ENCODE measurements at places on chromosomes 1 and 21. TPM values are rescaled to one million over a fixed set of nuclear protein-coding genes. Genes with fewer than 3 reads are reported as not detected.

Gene DISP3
- 0.56 TPM for total RNA-seq

Gene FGR
- 0.22 TPM for total RNA-seq

Gene PTCH2
- total RNA-seq, result 0.98 TPM

Gene CDC42
- 412 TPM for total RNA-seq

Gene VAMP3
- total RNA-seq, result 37.1 TPM

Gene GPR25
- not detected for total RNA-seq

Gene SYPL2
- total RNA-seq, result not detected

Gene CRNN
- not detected for total RNA-seq

Gene GPATCH2
- total RNA-seq, result 12.0 TPM
